T-helper 17 cell (primary cell): ENCODE measurements at places on chromosomes 6 and 20. TPM values are rescaled to one million over a fixed set of nuclear protein-coding genes. Genes with fewer than 3 reads are reported as not detected.
A peak's percentile ranks its signal among the peaks of the same experiment; 100 is the strongest.

GRCh38 chr20:38825901-38826625 is 20.6 kb downstream of the PPP1R16B start:
- no peak for DNase-seq

Gene CCN6
- not detected for total RNA-seq

GRCh38 chr20:9244811-9245210 is 175.9 kb downstream of the PLCB4 start:
- no peak for DNase-seq

Gene TGM3
- not detected for total RNA-seq

GRCh38 chr6:134956676-134957075 is 6.8 kb upstream of the ALDH8A1 start:
- no peak for DNase-seq

- no peak for DNase-seq
Observed at GRCh38 chr6:69865126-69865525, 1.2 kb upstream of the COL19A1 start.

- DNase-seq, result no peak
Observed at GRCh38 chr6:142863981-142864380, 81.0 kb downstream of the HIVEP2 start.

DNA sequence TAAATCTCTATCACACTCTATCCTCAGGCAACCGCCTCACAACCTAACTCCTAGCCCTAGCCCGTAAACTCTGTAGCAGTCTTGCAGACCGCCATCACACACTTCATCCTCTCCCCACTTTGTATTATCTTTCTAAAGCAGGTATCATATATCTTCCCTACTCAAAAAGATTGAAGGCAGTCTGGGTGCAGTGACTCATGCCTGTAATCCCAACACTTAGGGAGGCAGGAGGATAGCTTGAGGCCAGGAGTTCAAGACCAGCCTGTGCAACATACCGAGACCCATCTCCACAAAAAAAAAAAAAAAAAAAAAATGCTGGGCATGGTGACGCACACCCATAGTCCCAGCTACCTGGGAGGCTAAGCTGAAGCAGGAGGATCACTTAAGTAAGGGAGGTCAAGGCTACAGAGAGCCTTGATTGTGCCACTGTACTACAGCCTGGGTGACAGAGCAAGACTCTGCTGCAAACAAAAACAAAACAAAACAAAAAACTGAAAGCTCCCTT is 22.9 kb downstream of the RANBP9 start:
- no peak for DNase-seq

GRCh38 chr20:10928841-10929421 is 255.1 kb upstream of the JAG1 start:
- DNase-seq, result no peak

GRCh38 chr20:54257071-54257816 is 49.4 kb downstream of the PFDN4 start:
- no peak for DNase-seq

DNA sequence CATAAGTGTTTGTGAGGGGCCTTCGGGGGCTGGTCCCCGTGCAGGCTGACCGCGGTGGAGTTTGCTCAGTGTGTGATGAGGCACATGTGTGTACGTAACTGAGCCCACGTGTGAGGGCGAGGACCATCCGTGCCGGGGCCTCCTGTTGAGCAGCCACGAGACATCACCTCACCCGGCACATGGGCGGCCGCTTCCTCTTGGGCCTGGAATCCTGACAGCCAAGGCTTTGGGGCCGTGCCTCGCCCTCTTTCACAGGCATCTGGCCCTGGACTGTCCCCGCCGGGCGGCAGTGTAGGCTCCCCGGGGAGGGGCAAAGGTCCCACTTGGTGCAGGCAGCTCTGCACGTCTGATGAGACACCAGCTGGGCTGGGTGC is 202.3 kb downstream of the DLL1 start:
- peak; percentile 8 for DNase-seq

DNA sequence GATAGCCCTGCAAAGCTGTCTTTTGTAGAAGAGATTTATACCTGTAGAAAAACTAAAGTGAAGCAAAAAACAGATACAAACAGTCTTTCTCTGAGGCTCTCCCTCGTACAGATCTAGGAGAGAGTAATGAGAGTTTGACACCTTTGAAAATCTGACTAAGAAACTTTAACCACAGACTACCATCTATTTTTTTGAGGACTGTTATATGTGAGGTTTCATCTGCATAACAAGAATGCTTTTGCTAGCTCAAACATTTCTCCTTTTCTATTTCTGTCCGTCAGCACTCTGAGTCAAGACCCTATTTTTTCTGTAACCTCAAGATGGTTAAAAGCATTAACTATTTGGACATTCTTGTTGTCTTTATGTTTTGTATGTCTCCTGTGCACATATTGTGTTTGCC is 193.0 kb downstream of the BTBD3 start:
- DNase-seq, result no peak

Gene PARD6B
- 6.8 TPM for total RNA-seq

Gene HLA-DRB5
- total RNA-seq, result 2.8 TPM

DNA sequence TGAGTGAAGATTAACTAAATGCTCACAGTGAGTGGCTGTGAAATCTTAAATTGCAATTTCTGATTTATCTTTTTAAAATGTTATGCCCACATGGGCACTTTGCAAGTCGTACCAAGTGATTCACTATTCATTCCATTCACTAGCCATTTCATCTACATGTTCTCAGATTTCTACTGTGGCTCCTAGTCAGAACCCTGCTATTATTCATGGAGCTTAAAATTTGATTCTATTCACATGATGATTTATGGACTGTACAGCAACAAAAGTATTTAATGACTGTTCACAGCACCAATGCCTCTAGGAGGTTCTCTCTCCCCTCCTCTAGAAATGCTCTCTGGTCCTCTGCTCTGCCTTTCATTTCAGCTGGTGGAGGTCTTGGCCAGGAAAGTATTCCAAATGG is 133.5 kb upstream of the MAP3K7 start:
- DNase-seq, result no peak

DNA sequence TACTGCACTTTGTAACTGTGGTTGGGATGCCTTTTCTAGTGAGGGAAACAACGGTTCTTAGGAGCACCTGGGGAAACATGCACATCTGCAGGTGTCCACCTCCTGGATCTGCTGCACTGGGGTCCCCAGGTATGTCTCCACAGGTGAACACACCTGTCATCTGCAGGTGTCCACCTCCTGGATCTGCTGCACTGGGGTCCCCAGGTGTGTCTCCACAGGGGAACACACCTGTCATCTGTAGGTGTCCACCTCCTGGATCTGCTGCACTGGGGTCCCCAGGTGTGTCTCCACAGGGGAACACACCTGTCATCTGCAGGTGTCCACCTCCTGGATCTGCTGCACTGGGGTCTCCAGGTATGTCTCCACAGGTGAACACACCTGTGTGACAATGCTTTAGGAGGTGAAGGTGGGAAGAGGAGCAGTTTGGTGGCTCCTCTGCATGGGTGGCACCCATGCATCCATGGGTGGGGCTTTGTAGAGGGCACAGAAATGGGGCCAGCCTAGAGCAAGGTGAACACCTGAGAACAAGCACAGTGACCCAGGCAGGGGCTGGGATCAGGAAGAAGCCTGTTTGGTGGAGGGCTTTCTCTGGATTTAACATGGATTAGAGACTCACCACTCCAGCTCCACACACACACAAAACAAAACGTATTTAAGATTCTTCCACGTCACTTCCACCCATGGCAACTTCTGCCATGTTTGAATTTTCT is 206.0 kb upstream of the CDH4 start:
- no peak for DNase-seq
